ENCODE measurements at places on chromosomes 1 and 21. TPM values are rescaled to one million over a fixed set of nuclear protein-coding genes. Genes with fewer than 3 reads are reported as not detected.

Gene KRTAP11-1
- total RNA-seq, result not detected

DNA sequence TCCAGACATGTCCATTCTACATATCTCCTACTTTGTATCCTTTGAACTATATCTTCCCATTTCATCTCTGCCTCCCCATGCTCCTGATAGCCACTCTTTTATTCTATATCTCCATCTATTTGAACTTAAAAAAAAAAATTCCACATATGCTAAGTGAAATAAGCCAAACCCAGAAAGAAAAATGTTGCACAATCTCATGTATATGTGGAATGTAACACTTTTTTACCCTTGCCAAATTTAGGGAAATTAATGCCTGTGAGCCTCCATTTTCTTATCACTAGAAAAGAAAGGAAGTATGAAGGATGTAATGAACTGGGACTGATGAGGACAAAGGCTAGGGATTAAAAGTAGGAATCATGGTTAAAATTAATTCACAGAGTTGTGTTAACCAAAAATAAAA is 53.5 kb downstream of the RGS13 start:
- no peak for DNase-seq
- no peak overlapping the region for H3K4me3 ChIP-seq
- no peaks in the 10 kb centered on the region for H3K36me3 ChIP-seq
- H3K27ac ChIP-seq, result no peak overlapping the region
- no peaks in the 10 kb centered on the region for H3K4me1 ChIP-seq

- no peak overlapping the region for H3K4me3 ChIP-seq
- peaks cover 3% of the 10 kb centered on the region for H3K4me1 ChIP-seq
- no peaks in the 10 kb centered on the region for H3K27me3 ChIP-seq
- DNase-seq, result no peak
- no peak overlapping the region for H3K27ac ChIP-seq
Observed at GRCh38 chr21:34528131-34528561, 16.1 kb upstream of the KCNE1 start.

GRCh38 chr1:210541680-210542358 is 213.1 kb downstream of the HHAT start:
- no peaks in the 10 kb centered on the region for H3K4me1 ChIP-seq
- no peak for DNase-seq
- no peaks in the 10 kb centered on the region for H3K27me3 ChIP-seq
- no peak overlapping the region for H3K4me3 ChIP-seq
- H3K36me3 ChIP-seq, result no peaks in the 10 kb centered on the region

DNA sequence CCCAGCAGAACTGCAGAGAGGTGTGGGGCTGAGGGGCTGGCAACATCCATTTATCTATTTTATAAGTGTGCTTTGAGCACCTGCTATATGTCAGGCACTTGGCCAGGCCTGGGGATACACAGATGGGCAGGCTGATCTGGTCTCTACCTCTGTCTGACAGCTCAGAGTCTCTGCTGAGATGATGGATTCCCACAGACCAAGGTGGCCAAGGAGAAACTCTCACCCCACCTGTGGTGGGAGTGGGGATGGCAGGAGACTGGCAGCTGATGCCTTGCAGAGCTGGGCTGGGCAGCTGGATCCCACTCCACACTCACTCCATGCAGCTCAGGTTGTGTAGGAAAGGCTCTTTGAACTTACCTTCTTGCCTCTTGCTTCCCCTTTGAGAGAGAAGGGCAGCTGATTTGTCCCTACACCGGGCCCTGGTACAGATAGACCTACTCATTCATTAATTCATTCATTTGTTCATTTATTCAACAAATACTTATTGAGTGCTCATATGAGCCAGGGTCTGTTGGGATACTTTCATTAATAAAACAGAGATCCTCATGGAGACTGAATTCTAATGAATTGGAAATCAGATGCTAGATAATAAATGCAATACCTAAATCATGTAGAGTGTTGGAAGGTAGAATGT is 9.0 kb downstream of the ADORA1 start:
- H3K27me3 ChIP-seq, result no peaks in the 10 kb centered on the region
- H3K4me1 ChIP-seq, result no peaks in the 10 kb centered on the region

Gene IGSF9
- 1.0 TPM for total RNA-seq

Gene S100A7A
- not detected for total RNA-seq

DNA sequence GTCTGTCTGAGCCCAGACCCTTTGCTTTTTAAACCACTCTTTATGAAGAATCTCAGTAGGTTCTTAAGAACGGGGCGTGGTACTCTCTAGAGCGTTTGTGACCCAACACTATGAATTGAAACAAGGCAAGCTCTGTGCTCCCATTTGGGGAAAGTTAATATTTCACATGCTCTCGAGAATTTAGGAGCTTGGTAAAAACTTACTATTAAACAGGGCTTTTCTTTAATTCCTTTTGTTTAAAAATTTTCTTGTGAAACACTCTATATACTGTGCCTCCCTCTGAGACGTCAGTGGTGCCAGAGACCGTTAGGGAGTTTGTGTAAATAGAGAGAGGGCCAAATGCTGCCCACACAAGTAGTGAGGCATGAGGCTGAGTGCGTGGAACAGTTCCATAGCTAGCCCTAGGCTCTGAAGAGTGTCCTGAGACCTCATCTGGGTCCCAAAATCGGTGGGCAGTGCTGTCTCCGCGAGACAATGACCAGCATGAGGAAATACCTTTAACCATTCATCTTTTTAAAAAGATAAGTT is 144.7 kb downstream of the ROR1 start:
- H3K27ac ChIP-seq, result no peak overlapping the region
- no peaks in the 10 kb centered on the region for H3K4me1 ChIP-seq
- H3K27me3 ChIP-seq, result no peaks in the 10 kb centered on the region
- no peaks in the 10 kb centered on the region for H3K36me3 ChIP-seq

Gene SLAMF9
- total RNA-seq, result not detected

Gene C1orf53
- 5.4 TPM for total RNA-seq

Gene LYST
- total RNA-seq, result 18.0 TPM

- H3K4me1 ChIP-seq, result no peaks in the 10 kb centered on the region
- no peak within 1 kb of the TSS for H3K4me3 ChIP-seq
- H3K36me3 ChIP-seq, result no peaks in the 10 kb centered on the region
- no peak for DNase-seq
Observed at GRCh38 chr21:44551340-44551961, at the start of gene KRTAP10-2. TSS of gene KRTAP10-2 (minus strand) at chr21:44551505. CDS start at chr21:44551458, 47 bp downstream.

DNA sequence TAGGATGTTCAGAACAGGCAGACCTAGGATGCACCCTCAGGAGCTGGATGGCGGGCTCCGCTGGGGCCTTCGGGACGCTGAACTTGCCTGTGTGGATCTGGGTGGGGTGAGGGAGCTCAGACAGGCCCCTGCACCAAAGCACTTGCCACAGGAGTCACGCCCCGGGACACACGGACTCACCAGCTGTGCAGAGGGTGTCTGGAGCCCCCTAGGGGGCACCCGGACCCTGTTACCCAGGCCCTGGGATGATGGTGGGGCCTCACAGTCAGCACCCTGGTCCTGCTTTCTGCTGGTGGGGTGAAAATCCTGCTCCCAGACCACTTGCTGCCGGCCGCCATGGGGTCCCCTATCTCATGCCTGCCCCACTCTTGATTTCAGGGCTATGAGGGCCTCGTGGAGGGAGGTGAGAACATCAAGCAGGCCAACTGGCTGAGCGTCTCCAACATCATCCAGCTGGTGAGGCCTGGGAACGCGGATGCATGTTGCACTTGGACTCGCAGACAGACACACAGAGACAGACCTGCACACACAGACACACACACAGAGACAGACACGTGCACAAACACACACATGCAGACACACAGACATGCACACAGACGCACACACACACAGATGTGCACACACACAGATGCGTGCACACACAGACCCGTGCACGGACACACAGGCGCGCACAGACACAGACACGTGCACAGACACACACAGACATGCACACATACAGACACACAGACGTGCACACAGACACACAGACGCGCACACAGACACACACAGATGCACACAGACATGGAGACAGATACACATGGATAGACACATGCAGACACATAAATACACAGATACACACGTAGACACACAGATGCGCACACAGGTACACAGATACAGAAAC is 11.0 kb downstream of the PFKL start:
- no peaks in the 10 kb centered on the region for H3K36me3 ChIP-seq
- no peak overlapping the region for H3K27ac ChIP-seq
- H3K4me1 ChIP-seq, result no peaks in the 10 kb centered on the region
- H3K4me3 ChIP-seq, result no peak overlapping the region
- no peak for DNase-seq

Gene PLEKHM2
- 28.5 TPM for total RNA-seq

DNA sequence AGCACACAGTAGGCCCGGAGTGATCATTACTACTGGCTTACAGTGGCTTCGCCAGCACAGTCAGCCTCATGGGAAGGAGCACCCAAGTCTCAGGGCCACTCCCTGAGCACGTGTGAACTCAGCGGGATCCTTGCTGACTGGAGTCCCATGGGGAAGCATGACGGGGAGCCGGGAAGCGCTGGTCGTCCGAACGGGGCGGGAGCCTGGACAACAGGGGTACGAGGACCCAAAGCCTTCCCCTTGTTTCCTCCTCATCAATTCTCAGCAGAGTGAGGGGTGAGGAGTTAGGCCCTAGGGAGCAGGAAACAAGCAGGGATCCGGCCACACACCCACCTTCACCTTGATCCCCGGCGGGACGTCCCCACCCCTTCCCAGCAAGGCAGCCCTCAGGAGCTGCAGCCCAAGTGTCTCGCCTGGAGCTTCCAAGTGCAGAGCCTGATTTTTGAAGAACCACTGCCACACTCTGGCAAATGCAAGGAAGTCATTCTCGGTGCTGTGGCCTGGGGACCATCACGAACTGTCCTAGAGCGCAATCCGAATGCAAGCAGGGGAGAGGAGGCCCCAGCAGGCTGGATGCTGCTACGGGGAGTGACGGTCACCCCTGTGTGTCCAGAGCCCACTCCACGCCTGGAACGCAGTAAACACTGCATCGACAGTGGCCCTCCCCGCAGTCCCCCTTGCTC is 35.5 kb downstream of the TOMM20 start:
- no peaks in the 10 kb centered on the region for H3K36me3 ChIP-seq
- H3K27me3 ChIP-seq, result no peaks in the 10 kb centered on the region
- no peak overlapping the region for H3K27ac ChIP-seq
- peaks cover 3% of the 10 kb centered on the region for H3K4me1 ChIP-seq
- no peak overlapping the region for H3K4me3 ChIP-seq
- no peak for DNase-seq

- no peak overlapping the region for H3K27ac ChIP-seq
- H3K4me1 ChIP-seq, result peaks cover 4% of the 10 kb centered on the region
- H3K27me3 ChIP-seq, result no peaks in the 10 kb centered on the region
- H3K36me3 ChIP-seq, result no peaks in the 10 kb centered on the region
- no peak overlapping the region for H3K4me3 ChIP-seq
Observed at GRCh38 chr1:204417074-204417997, 5.7 kb upstream of the PPP1R15B start.

DNA sequence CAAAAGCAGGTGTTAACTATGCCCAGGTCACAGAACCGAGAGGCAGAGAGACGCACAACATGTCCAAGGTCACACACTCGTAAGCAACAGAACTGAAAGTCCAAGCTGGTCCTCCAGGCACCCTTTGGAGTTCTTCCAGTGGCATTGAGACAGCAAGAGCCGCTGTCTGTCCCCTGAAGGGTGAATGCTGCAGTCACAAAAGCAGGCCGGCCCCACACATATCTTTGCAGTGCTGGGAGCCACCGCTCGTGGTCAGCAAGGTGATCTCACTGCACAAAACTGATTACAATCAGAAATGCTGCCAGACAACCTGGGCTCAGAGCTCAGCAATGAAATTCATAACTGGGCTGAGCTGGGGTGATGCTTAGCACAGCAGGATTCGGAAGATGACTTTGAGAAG is 47.4 kb upstream of the RAB4A start:
- DNase-seq, result no peak
- no peaks in the 10 kb centered on the region for H3K4me1 ChIP-seq
- H3K27me3 ChIP-seq, result no peaks in the 10 kb centered on the region
- H3K36me3 ChIP-seq, result no peaks in the 10 kb centered on the region

Gene TNNI3K
- 2.0 TPM for total RNA-seq

- H3K27ac ChIP-seq, result no peak overlapping the region
- H3K27me3 ChIP-seq, result no peaks in the 10 kb centered on the region
- H3K36me3 ChIP-seq, result no peaks in the 10 kb centered on the region
- H3K4me1 ChIP-seq, result no peaks in the 10 kb centered on the region
- no peak for DNase-seq
Observed at GRCh38 chr1:225711236-225711937, 58.5 kb upstream of the ENAH start.

DNA sequence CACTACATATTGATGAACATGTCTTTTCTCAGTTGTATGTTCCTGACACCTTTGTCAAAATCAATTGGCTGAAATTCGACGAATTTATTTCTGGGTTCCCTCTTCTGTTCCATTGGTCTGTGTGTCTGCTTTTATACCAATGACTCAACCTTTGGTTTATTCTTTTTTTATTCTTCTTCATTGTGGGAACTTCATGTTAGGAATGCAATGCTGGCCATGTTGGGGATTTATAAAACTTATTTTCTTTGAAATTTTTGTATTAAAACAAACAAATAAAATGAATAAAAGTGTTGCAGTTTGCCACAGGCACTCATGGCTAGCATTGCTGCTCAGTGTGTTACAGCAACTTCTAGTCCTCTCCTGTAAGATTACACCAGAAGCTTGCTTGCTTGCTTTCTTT is 287.8 kb downstream of the DUSP10 start:
- no peak for DNase-seq
- H3K27me3 ChIP-seq, result no peaks in the 10 kb centered on the region
- H3K27ac ChIP-seq, result no peak overlapping the region
- no peak overlapping the region for H3K4me3 ChIP-seq
- H3K4me1 ChIP-seq, result peaks cover 1% of the 10 kb centered on the region
- H3K36me3 ChIP-seq, result no peaks in the 10 kb centered on the region

Gene RIMKLA
- total RNA-seq, result 0.15 TPM

DNA sequence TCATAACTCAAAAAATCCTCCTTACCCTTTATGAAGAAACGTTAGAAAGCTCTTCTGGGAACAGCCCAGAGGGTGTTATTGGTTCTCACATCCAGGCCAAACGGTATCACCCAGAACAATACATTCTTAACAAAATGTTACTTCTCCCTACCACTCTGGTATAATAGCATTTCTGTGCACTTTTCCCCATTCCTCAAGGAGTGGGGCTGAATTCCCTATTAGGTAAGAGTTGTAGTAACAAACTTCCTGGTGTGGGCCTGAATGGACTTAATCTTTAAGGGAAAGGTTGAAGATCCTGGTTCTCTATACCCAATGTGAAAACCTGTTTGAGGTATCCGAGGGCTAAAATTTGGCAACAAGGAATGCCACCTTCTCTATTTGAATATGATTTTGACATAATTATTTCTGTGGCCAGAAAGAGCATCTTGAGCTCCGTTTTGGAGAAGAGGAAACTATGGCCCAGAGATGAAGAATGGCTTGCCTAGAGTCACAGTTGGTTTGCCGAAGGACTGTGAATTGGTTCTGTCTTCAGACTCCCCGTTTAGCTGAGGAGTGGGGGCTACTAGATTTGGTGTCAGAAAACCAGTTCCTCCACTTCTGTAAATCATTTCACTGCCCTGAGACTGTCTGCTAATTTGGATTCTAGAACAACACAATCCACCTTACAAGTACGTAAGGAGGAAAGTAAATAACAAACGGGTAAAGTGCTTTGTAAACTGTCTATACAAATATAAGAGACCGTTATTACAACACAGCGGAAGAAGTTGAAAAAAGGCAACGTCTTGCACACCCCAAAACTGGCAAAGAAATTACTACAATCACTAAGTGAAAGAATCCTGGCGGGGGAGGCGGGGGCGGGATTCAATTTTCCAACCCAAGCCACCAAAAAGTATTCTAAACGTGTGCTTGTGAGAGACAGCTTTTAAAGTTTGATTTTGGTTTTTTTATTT is 2.3 kb downstream of the ANP32E start:
- H3K4me1 ChIP-seq, result peaks cover 2% of the 10 kb centered on the region
- H3K27me3 ChIP-seq, result no peaks in the 10 kb centered on the region
- H3K36me3 ChIP-seq, result no peaks in the 10 kb centered on the region
- peak overlapping the region; percentile 100 for H3K4me3 ChIP-seq

- DNase-seq, result no peak
- no peaks in the 10 kb centered on the region for H3K36me3 ChIP-seq
- H3K27me3 ChIP-seq, result no peaks in the 10 kb centered on the region
- H3K4me3 ChIP-seq, result no peak overlapping the region
Observed at GRCh38 chr21:32007456-32007855, 134.6 kb downstream of the HUNK start.
